Panc1 (cell line): ENCODE measurements at places on chromosomes 2 and 18.

DNA sequence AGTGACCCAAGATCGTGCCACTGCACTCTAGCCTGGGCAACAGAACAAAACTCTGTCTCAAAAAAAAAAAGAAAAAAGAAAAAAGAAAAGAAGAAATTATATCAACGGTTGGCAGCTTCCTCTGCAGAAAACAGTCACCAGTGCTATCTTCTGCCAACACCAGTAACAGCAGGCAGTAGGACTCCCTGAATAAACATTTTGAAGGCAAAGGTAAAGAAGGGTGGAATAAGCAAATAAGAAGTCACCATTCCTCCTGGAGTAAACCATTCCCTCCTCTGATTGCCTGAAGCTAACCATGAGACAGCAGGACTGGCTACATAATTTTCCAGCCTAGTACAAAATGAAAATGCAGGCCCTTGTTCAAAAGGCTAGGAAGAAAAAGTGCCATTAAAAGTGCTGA lies 9.0 kb upstream of the RNF103 start:
- DNase-seq: no peak

DNA sequence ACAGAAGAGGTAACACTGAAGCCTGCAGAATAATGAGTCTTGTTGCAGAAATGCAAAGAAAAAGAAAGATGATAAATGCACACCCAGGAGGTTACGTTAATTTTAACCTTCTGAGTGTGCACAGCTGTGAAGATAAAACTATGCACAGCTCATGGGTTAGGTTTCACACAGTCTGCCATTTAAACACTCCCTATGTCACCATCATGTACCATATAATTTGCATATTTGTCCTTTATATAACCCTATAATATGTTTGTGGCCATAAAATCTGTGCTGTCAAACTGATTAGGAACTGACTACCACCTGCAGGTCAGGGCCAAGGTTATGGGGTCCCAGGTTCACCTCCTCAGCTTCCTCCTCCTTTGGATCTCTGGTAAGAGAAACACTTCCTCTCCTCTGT lies 205.5 kb downstream of the RPIA start:
- DNase-seq: no peak

GRCh38 chr2:105510761-105511528 lies 112.1 kb upstream of the FHL2 start:
- no peak for DNase-seq

DNA sequence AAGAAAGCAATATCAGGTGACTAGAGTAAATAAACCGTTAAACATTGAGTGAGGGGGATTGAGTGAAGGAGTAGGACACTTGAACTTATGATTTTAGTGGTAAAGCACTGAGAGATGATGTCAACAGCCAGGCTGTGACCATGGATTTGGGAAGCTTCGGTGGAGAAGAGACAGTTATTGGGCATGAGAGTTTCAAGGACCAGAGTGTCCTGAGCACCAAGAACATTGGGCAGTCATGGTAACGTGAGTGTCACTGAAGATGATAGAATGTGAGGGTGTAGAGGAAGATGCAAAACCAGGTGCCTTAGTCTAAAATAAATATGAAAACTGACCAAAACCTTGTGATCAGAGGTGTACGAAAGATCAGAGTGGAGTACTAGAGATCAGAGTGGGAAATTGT lies 248.1 kb downstream of the ASXL3 start:
- DNase-seq: no peak

DNA sequence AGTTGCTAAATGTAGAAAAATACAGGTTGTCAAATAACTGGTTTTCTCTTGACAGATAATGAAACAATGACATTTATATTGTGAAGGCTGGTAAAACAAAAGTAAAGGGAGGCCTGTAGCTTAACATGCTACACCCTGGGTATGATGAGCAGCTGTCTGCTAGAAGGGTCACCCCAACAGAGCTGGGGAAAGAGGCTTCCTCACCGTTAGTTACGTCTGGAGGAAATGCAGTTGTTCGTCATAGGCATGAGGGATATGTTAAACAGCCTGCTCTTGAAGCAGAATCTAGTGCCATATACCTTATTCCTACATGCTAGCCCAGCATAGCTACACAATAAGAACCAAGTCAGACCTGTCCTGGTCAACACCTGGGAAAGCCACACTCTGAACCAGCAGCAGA lies 49.9 kb downstream of the LPIN2 start:
- DNase-seq: no peak

- DNase-seq: no peak
Measured at GRCh38 chr2:32136097-32136496, 29.6 kb upstream of the SLC30A6 start.

DNA sequence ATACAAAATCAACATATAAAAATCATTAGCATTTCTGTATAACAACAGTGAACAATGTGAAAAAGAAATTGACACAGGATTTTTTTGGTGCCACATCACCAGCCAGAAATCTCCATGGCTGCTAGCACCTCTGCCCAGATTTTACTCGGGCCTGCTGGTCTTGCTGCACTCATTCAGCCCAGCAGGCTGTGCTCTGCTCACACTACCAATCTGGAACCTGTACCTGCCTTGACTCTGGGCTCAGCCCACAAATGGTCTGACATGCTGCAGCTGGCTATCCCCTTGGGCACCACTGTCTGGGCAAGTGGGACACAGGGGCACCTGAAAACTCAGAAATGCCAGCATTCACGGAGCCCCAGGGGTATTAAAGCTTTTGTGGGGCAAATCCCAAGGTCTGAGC lies 392.5 kb upstream of the NRXN1 start:
- DNase-seq: no peak

DNA sequence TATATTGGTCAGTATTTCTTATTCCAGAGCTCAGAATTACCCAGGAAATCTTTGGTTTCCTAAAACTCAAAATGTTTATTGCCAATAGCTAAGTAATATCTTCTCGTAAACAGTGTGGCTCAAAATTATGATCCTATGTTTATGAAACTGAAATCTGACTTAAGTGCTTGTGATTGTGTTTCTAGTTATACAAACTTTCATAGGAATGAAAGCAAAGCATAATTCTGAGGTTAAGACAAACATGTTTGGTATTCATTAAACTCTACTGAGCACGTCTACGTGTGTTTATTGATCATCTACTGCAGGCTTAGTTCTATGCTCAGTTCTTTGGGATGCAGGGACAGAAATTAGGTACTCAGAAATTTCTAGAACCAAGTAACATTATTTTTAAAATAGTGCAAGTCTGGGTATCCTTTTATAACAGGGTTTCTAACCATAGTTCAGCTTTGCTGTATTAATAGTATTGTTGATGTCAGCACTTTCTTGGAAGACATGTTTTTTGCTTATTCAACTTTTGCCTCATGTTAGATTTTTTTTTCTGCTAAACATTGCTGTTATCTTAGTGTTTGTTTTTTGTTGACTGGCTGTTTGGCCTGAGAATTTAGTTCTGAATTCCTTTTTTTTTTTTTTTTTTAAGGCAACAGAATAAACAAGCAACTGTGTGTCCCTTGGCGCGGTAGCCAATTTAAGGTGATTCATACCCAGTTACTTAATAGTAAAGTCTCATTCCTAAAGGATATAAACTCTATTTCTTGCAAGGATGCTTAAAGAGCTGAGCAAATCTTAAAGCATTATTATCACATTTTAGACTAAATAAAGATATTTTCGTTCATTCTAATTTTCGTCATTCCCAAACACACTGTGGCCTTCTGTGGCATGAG lies 31.3 kb downstream of the PTPRM start:
- no peak for DNase-seq

- DNase-seq: no peak
Measured at GRCh38 chr2:10317646-10318045, 14.9 kb downstream of the HPCAL1 start.

DNA sequence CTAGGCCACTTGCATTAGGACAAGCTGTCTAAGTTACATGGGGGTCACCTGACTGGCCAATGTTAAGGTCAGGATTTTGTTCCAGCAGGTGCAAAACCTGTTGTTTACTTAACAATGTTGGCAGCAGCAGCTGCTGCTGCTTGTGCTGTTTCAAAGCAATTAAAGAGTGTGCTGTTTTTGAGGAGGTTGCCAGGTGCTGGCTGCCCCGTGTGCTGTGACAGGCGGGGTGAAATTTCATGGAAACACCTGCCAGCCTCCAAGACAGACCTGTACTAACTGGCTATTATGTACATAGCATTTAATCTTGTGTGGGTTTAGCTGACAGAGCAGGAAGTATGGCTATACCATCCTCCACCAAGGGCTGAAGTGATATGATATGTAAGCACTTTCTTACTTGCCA lies 224.9 kb downstream of the ASXL3 start:
- DNase-seq: no peak

DNA sequence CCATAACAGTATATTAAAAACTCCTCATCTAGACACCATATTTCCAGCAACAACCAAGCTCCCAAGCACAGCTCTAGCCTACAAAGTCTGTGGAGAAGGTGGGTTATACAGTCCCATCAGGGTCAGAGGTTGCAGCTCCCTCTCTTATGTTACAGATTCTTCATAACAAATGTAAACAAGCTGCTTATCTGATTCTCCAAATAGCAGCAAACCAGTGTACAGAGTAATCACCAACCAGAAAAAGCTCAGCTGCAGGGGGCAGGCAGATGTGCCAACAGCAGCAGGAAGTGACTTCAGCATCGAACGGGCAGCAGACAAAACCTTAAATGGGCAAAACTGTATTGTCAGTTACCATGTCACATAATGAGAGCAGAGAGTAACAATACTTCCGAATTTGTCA lies 52.9 kb upstream of the NABP1 start:
- no peak for DNase-seq

GRCh38 chr18:31632356-31632755 lies 40.7 kb downstream of the TTR start:
- no peak for DNase-seq

- DNase-seq: no peak
Measured at GRCh38 chr2:224941960-224942359, 100.3 kb downstream of the DOCK10 start.

- DNase-seq: no peak
Measured at GRCh38 chr2:168729455-168729854, 73.0 kb upstream of the NOSTRIN start.

DNA sequence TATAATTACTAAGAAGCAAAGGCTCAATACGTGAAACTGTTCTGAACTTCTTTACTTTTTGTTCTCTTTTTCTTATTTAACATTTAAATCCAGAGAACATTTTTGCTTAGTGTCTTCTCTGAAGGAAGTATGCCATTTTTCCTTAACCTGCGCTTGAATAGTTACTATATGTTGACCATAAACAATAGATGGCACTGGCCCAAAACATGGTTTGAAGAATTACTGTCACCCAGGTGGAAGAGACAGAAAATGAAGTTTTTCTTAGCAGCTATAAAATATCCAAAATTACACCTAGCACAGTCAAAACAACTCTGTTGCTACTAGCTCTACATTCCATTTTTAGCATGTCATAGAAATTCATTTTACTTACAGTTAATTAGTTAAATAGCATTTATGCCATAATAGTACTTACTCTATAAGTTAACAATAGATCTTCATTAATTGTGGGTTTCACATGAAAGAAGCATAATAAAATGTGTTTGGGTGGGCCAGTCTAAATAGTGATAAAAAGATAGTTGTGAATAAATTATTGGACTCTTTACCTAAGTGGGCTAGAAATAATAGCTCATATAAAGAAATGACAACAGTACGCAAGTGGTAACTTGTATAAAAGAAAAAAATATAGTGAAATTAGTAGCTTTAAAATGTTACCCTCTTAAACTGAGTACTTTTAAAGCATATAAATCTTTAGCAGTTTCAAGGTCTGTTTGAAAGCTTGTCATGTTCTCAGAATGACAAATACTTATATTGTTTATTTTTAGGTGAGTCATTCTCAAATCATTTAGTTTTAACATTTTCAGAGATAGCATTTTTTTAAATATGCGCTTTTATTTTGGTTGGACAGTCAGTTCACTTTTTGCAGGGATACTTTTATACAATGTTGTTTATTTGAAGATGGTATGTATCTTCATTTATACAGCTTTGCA lies 3.7 kb downstream of the ETAA1 start:
- DNase-seq: no peak

DNA sequence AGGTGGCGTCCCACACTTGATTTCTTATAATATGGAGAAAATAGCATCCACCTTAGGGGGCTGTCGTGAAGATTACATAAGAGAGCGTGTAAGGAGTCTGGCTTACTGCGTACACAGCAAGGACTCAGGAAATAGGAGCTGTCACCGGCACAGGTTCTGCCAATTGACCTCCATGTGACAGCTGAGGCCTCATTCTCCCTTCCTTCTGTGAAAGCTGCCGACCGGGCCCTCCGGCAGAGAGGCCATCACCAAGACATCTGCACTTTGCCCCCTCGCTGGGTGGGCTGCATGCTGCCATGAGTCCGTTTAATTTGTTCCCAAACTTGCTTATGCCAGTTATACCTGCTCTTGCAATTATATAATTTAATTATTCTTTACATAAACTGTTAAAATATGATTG lies 27.7 kb downstream of the HS1BP3 start:
- no peak for DNase-seq

DNA sequence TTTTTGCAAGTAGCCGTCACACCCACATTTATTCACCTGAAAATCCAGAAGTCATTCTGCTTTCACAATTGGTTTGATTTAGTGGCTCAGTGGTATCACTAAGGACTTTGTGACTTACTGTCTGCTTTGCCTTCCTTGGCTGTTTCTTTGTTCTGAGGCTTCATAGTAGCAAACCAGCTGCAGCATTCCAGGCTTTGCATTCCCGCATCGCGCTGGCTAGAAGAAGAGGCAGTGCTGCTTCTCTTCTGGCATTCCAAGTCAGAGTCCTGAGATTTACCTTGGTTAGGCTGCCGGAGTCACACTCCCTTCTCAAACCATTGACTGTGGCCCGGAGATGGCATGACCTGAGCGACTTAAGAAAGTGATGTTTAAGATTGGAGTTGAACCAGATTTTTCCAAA lies 35.1 kb downstream of the MYO1B start:
- DNase-seq: no peak

GRCh38 chr2:155442088-155442487 lies 743.6 kb downstream of the KCNJ3 start:
- DNase-seq: no peak

- DNase-seq: no peak
Measured at GRCh38 chr18:48046843-48047242, 116.4 kb upstream of the SMAD2 start.

GRCh38 chr2:121865914-121866313 lies 110.5 kb downstream of the TSN start:
- no peak for DNase-seq

GRCh38 chr2:19362755-19363473 lies 4.5 kb upstream of the OSR1 start:
- peak; percentile 65 for DNase-seq
